ENCODE measurements at places on chromosomes 1 and 21.

GRCh38 chr1:32201011-32201855 lies 838 bp downstream of the CCDC28B start:
- DNase-seq, result no peak

DNA sequence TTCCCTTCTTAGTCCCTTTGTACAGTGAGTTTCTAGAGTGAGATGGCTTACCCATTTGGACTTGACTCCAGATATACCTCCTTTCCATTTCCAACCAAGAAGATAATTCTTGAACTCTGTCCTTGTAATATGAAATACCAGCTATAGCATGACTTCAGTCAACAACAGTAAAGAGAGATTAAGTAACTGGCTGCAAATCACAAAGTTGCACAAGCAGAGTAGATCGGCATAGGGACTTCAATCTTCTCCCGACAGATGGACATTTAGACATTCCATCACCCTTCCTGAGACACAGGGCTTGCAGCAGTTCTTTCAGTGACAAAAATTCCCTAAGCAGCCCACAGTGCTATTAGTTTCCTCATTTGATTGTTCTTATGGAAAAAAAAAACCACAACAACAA lies 44.6 kb downstream of the JAK1 start:
- DNase-seq, result no peak

- DNase-seq, result no peak
These were observed 11.2 kb upstream of the CREG1 start for GRCh38 chr1:167564612-167565270.

GRCh38 chr1:109105881-109106280 lies 8.0 kb upstream of the ELAPOR1 start:
- no peak for DNase-seq

GRCh38 chr1:181117648-181118449 lies 29.3 kb downstream of the IER5 start:
- no peak for DNase-seq

GRCh38 chr1:53735261-53735660 lies 3.7 kb downstream of the GLIS1 start:
- DNase-seq, result no peak

DNA sequence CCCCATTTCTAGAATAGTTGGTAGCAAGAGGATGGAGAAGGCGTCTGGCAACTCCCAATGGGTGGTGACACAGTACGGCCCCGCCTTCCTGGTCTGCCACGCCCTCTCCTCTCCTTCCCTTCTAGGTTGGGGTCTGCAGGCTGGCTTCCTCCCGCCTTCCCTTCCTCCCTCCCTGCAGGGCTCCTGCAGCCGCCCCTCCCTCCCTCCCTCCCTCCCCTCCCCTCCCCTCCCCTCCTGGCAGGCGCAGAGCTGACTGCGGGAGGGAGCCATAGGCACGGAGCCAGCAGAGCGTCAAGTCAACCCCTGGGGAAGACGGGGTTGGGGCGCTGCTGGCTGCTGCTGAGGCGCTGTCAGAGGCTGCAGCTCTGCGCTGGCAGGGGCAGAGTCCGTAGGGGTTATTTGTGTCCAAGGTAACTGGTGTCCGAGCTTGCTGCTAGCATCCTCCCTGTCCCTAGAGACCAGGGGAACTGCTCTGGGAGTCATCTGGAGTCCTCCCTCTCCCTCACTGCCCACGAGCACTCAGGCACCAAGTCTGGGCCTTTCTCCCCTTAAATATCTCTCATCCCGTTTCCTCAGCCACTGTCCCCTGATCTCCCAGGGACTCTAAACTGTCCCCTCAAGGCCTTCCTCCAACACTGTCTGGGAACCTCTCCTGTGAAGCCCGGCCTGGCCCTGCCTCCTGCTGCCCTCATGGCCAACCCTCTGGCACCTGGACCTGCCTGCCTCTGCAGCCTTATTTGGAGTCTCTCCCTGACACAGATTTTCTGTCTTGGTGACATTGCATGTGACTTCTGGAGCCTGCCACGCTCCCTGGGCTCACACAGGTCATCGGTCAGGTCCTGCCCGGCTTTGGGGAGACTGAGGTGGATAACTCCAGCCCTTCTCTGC lies 57.4 kb upstream of the ACOT11 start:
- DNase-seq, result no peak

GRCh38 chr1:75533085-75533484 lies 77.8 kb downstream of the SLC44A5 start:
- no peak for DNase-seq

- DNase-seq, result no peak
These were observed 54.2 kb downstream of the EIF2B3 start for GRCh38 chr1:44932151-44932550.

DNA sequence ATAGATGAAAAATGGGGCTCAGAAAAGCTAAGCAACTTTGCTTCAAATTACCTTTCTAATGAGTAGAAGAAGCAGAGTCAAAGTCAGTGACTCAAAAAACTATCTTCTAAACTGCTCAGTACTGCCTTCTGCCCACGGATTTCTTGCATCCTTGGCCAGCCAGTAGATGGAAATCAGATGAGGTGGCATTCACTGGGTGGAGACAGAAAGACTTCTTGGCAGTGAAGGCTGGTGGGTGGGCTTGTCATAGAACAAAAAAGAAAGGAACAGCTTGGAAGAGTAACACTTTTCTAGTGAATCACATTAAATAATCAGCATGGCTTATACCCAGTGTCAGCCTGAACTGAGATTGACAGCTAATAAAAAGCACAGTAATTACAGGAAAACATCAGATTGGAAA lies 170.7 kb downstream of the ST6GALNAC5 start:
- DNase-seq, result no peak

DNA sequence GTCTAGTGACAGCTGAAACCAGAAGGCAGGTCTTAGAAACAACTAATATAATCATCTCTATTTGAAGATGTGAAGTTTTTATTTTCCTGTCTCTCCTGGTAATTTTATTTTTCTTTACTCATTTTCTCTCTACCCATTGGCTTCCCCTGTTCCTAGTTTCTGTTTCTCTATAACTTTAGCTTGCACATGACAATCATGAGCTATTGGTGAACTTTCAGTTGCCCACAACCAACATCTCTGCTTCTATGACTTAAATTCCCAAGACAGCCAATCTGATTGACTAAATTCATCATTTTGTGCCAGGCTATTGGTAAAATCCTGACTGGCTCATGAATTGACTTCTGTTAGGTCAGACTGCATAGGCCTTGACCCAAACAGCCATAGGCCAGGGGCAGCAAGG lies 13.7 kb upstream of the ACADM start:
- no peak for DNase-seq

GRCh38 chr1:185500001-185500626 lies 183.1 kb upstream of the IVNS1ABP start:
- DNase-seq, result no peak

- peak; percentile 5 for DNase-seq
These were observed 5.3 kb upstream of the MROH9 start for GRCh38 chr1:170929835-170930554.

GRCh38 chr1:233480198-233480597 lies 133.7 kb upstream of the KCNK1 start:
- DNase-seq, result no peak

GRCh38 chr1:91400133-91400725 lies 4.4 kb downstream of the HFM1 start:
- no peak for DNase-seq

DNA sequence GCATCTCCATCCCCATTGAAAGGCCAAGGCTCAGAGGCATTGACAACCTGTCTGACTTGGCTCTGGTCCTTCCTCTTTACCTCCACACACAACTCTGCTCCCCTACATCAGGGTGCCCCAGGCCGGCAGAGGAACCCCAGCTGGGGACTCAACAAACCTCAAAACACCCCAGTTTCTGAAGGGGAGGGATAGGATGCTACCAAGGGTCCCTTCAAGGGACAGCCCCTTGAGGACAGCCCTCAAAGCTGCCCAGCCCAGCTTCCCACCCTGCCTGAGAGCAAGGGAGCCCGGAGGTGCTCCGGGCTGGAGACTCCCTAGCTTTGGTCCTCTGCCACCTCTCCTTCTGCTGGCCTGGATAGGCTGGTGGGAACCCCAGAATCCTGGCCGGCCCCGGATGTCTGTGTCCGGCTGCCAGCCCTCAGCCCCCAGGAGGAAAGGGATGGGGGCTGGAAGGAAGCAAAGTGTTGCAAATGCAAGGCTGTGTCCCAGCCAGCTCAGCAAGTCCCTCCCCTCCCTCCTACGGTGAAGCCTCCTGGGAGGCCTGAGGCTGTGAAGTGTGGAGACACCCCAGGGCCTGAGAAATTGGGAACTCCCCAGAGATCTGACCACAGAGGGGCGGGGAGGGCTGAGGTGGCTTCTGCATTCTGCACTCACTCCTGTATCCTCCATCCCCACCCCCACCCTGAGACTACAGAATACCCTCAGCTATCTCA lies 1.1 kb upstream of the MARCKSL1 start:
- no peak for DNase-seq

- DNase-seq, result no peak
These were observed 422.2 kb upstream of the ZP4 start for GRCh38 chr1:238312969-238313368.

DNA sequence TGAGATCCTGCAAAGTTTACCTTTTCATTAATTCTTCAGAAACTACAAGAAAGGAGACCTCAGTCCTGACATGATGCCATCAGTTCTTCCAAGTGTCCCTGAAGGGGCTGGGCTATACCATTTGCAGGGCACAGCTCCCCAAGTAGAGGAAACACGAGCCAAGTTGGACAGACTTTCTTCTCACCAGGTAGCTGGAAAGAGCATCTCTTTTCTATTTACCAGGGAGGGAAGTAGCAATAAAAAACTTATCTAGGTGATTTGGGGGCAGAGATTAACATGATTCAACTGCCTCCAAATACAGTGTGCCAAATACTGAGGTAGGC lies 103.9 kb upstream of the KCND3 start:
- no peak for DNase-seq

DNA sequence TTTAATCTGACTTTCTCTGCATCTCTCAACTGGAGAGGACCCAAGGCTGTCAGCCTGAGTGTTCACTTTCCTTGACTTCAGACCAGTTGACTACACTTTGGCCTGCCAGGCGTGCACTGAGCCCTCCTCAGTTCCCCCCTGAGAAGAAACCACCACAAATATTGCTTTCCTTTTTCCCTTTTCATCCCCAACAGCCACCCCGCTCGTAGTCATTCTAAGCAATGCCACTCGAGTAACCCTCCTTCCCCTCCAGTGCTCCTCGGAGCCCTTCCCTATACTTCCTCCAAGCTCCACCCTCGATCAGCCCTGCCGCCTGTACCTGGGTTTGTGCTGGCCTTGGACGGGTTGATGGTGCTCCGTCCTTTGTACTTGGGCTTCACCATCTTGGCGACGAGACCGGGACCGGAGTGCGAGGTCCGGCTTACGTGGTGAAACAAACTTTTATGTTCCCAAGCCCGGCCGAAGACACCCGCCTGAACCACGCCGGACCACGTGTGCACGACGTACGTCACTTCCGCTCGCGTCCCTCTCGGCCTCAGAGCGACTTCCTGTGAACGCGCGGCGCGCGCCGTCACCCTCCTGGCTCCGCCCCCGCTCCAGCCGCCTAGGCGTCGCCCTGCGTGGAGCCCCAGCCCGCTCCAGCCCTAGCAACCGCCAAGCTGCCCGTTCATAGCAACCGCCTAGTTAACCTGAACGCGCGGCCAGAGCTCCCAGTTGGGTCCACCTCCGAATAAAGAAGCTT lies at the start of gene GNL2:
TSS of gene GNL2 (minus strand) at position 498 of the 742 bp plus-strand sequence. CDS start at position 383, 115 bp downstream.
- peak; percentile 79 for DNase-seq

DNA sequence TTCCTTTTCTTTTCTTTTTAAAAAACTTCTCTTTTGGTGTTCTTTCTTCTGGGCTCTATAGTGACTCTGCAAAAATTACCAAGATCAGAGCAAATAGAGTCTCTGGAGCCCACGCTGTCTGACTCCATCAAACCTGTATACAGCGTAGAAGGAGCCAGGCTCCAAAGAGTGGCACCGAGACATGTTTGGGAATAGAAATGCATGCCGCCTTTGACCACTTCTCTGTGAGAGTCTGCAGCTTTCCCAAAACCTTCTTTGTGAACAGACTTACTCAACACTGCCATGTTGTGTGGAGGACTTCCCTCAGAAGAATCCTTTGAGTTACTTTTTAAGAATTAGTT lies 55.3 kb downstream of the GORAB start:
- no peak for DNase-seq

DNA sequence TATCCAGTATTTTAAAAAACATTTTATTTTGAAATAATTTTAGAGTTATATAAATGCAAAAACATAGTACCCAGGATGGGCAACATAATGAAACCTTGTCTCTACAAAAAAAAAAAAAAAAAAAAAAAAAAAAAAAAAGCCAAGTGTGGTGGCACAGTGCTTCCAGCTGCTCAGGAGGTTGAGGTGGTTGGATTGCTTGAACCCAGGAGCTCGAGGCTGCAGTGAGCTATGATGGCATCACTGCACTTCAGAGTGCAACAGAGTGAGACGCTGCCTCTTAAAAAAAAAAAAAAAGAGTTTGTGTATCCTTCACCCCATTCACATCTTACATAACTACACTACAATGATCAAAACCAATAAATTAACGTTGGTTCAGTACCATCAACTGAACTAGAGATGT lies 115.6 kb upstream of the KIF26B start:
- no peak for DNase-seq

DNA sequence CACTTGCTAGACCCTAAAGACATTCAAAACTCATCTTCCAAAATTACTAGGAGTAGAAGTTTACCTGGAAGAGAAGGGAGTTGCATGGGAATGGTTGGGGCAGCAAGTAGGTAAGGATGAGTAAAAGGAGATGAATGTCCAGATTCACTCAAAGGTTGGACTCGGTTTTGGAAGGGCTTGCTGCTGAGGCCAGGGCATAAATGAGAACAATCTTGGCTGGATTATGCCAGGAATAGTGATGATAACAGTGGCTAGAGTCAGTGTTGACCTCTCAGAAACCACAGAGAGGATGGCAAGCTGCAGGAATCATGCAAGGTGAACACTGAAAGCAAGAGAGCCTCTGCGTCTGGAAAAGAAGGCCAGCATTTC lies 43.4 kb downstream of the C8A start:
- no peak for DNase-seq

DNA sequence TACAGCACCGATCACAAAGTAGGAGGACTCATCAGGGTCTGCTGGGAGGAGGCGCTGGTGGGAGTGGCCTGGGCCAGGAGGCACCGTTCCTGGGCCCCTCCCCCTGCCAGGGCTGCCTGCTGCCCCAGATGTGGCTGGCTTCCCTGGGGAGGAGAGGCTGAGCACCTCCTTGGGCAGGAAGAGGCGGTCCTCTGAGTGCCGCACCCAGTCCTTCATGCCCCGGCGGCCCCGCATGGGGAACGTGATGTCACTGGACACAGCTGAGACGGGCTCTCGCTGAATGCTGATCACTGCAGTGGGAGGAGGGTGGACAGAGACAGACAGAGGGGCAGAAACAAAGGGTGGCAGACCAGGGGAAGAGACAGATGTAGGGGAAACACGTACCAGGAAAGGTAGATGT lies 24.8 kb downstream of the ADGRB2 start:
- no peak for DNase-seq

- no peak for DNase-seq
These were observed 42.1 kb downstream of the TAS1R2 start for GRCh38 chr1:18817316-18817715.

DNA sequence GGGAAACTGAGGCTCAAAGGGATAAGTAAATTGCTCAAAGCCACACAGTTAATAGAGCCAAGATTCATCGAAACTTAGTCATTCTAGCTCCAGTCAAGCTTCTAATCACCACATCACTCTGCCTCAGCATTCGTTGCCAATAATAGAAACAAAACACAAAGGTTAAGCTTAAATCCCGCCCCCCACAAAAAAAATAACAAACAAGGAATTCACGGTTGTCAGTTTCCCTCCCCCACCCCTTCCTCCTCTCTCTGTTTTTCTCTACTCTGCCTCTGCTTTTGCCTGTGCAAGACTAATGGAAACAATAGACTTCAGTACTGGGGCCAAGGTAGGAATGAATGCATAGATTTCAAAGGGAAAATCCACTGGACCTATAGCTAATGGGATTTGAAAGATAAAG lies 70.7 kb upstream of the ZNF644 start:
- DNase-seq, result no peak

GRCh38 chr1:53088616-53089300 lies 26.7 kb downstream of the PODN start:
- DNase-seq, result no peak
